ENCODE measurements at places on chromosomes 16 and 17.

- no peak for DNase-seq
Observed at GRCh38 chr16:85856585-85856984, 42.4 kb upstream of the IRF8 start.

DNA sequence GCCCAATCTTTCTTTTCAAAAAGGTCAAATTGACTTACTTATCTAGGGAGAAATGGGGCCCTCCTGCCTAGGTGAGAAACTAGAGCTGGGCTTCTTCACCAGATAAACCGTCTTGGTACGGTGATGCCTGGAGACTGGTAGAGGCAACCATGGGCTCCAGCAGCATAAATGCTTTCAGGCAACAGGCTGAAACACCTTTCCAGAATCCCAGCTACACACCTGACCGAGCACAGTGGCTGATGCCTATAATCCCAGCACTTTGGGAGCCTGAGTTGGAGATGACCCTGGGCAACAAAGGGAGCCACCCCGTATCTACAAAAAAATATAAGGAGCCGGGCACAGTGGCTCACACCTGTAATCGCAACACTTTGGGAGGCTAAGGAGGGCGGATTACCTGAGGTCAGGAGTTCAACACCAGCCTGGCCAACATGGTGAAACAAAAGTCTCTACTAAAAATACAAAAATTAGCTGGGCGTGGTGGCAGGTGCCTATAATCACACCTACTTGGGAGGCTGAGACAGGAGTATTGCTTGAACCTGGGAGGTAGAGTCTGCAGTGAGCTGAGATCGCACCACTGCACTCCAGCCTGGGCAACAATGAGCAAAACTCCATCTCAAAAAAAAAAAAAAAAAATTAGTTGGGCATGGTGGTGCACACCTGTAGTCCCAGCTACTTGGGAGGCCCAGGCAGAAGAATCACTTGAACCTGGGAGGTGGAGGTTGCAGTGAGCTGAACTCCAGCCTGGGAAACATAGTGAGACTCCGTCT lies 8.0 kb downstream of the TRAF4 start:
- DNase-seq: no peak

- DNase-seq: no peak
Observed at GRCh38 chr17:82655038-82655479, 6.8 kb upstream of the WDR45B start.

- DNase-seq: no peak
Observed at GRCh38 chr16:31038993-31039392, 5.6 kb downstream of the STX4 start.

GRCh38 chr17:39001703-39002637 lies 34.8 kb upstream of the FBXO47 start:
- no peak for DNase-seq

Data from NCI-H1417 treated with DMSO at 0.1 percent for 48 hours (cell line).